Activated CD4-positive, alpha-beta T cell treated with anti-CD3 and anti-CD28 coated beads, Interleukin-2, amount 50 U/mL, for 48 hours (primary cell): ENCODE measurements at places on chromosomes 2 and 18.

- no peak for DNase-seq
These were observed 43.9 kb upstream of the SGPP2 start for GRCh38 chr2:222380456-222380855.

DNA sequence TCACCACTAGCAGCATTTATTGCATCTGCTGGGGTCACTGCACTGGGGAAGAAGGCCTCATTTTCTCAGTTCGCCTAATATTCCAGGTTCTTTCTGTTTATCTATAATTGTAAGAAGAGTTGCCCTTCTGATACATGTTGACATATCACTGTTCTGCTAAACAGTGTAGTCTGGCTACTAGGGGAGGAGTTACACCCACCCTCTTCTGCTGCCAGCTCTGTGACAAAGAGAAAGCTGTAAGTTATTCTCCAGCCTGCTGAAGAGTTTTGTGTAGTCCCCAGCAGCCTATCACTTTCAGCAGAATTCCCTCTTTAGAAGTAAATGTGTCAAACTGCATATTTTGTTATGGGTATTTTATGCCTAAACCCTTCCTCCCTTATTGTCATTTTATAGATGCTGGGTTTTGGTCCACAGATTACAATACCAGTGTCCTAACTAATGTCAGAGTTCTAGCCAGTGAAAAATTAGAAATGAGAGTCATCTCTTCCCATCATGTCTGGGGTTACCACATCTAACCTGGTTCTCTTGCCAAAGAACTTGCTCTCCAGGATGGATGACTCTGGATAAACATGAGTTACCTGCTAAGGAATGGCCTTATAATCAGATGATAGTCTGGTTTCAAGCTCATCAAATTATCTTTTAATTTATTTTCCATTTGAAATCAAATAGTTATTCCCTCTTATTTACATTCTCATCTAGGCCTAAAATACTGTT, 5.6 kb upstream of the MBOAT2 start:
- DNase-seq, result no peak

GRCh38 chr2:232628466-232629128, 4.8 kb upstream of the EFHD1 start:
- no peak for DNase-seq

DNA sequence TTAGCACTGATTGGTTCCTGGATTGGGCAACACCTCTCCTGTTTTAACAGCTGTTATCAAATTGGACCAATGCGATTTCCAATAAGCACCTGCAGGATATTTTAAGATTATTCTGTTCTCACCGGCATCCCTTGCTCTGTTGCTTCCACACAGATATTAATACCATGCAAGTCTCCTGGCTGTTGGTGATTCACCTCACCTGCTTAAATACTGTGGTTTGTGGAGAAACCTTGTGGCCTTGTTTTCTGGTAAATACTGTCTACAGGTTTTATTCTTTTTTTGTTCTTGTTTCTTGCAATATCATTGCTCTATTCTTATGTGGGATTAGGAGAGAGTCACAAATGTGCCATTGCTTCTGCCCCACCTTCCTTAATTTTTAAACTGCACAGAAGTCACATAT, 448.1 kb upstream of the NXPH2 start:
- no peak for DNase-seq

DNA sequence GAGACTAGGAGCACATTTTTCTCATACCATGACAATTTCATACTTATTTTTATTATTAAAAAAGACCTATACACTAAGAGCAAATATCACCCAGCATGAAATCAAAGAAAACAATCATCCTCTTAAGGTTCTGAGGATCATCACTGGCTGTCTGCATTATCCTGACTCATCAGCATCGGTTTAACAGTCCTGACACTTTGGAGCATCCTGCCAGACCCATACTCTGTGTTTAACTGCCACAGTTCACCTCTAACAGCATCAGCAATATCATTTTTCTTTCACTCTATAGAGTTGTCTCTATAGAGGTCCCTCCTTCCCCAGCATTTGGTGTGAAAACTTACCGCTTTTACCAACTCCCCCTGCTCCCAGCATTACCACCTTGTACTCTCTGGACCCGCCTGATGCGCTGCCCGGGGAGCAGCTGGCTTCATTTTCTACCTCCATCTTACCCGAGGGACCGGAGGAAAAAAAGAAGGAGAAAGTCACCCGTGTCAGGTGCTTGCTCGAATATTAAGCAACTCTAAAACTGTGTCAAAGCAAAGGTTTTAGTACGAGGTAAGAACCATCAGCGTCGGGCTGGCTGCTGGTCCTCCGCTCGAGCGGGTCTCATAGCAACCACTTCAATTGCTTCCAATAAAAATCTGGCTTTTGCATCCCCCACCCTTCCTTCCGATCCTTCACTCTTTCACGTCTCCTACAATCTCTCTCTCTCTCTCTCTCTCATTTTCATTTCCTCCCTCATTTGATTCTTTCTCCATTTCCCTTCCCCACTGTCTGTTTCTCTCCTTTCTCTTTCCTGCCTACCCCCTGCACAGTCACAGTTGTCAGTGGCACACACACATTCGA, at the start of gene RIT2:
Gene RIT2, minus strand, starts transcription at position 610 of the 846 bp plus-strand sequence.
- no peak for DNase-seq
